Putamen (tissue), 1 donor: ENCODE measurements at places on chromosomes 2 and 18.

GRCh38 chr2:157898591-157898996 lies 22.5 kb upstream of the ACVR1 start:
- DNase-seq = no peak

GRCh38 chr2:240789501-240790369 lies 30.3 kb downstream of the KIF1A start:
- DNase-seq = no peak

DNA sequence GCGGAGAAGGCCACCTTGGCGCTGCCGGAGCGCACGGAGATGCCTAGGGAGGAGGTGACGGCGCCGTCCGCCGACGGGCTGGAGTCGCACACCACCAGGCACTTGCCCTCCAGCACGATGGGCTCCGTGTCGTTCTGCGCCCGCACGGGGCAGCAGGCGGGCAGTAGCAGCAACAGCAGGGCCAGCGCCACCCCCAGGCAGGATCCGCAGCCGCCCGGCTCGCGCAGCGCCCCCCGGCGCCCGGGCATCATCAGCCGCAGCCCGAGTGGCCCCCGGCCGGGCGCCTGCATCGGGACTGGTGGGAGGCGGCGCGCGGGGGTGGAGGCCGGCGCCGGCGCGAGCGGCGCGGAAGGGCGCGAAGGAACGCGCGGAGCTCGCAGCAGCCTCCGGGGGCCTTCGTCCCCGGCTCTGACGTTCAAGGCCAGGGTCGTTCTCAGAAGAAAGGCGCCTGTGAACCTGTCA lies 2.2 kb downstream of the CBLN2 start:
- no peak for DNase-seq

DNA sequence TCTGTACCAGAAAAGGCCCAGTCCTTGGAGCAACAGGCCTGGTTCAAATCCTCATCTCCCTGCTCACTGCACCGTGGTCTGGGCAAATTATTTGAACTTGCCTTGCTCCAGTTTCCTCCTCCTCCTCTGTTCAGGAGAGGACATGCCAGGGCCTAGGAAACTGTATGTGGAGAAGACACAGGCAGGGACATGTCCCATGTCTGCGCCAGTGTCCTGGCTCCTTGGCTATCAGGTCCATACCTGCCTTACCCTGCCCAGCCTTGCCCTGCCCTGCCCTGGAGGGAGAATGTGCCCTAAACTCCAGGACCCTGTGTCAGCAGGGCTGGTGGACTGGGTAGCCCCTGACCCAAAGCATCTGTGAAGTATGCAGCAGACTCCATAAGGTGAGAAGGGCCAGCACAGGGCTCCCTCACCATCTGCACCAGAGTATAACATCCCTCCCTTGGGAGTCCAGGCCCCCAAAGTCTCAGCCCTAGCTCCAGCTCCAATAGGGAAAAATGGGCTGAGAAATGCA lies 165.3 kb downstream of the GALNT1 start:
- DNase-seq = no peak

DNA sequence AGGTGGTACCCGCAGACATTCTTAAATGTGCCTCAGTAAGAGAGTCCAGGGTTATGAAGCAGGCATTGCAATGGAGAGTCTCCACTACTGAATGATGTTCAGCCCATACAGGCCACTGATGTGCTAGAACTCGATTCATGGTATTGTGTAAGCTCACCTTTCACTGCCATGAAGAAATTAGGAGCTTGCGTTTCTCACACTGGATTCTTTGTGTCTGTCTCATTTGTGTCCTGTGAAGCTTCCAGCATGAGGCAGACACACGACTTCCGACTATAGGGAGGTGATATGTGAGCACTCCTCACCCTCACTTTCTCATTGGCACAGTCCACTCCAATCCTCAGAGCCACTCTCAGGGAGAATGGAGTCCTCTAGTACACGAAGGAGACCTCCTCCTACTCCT lies 677.4 kb upstream of the RAB6C start:
- no peak for DNase-seq

DNA sequence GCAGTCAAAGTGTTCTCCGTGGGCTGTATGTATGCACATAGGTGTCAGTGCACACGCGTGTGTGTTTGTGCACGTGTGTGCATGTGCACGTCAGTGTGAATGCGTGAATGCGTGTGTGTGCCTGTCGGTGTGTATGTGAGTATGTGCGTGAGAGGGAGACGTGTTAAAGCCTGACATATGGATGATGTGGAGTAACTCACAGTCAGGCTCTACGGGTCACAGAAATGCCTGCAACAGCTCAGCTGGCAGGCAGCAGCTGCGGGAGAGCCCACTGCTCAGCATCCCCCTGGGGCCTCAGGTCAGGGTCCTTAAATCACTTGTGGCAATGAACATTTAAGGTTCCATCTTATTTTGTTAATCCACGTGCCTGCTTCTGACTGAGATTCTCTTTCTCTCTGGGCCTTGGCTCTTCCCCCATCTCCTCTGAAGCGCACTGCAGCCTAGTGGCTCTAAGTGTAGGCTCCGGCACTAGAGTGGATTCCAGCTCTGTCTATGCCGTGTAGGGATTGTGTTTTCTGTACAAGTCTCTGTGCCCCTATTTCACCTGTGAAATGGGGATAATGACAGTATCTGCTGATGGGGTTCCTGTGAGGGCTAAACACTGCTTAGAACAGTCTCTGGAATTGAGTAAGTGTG lies 63.0 kb downstream of the DYSF start:
- no peak for DNase-seq

DNA sequence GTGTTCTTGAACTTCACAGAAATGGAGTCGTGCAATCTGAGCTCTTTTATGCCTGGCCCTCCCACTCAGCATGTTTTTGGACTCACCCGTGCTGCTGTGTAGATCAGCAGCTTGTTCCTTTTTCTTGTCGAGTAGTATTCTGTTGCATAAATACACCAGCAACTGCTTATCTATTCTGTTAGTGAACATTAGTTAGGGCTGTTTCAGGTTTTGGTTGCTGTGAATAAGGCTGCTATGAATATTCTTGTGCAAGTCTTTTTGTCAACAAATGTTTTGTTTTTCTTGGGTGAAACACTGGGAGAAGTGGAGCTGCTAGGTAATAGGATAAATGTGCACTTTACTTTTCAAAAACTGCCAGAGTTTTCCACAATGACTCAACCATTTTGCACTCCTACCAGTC lies 15.3 kb upstream of the CIDEA start:
- no peak for DNase-seq

DNA sequence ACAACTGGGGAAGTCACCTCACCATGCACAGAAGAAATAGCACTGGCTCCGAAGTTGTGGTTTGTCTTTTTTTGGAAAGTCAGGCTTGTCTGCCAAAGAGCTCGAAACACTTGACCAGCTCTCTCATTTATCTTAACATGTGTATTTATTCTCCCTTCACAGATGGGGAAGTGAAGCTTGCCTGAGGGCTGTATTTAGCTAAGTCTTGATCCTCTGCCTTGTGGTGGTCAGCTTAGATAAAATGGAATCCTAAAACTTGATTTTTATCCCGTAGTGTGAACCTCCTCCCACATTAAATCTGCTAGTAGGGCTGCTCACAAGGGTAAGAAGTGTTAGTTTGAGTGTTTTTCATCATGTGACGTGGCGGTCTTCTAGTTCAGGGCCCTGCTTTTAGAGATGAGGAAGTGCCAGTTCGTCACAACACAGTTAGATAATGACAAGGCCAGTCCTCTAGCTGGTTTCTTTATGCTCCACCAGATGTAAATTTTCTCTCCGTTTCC lies 89.7 kb downstream of the TMEM247 start:
- DNase-seq = no peak

DNA sequence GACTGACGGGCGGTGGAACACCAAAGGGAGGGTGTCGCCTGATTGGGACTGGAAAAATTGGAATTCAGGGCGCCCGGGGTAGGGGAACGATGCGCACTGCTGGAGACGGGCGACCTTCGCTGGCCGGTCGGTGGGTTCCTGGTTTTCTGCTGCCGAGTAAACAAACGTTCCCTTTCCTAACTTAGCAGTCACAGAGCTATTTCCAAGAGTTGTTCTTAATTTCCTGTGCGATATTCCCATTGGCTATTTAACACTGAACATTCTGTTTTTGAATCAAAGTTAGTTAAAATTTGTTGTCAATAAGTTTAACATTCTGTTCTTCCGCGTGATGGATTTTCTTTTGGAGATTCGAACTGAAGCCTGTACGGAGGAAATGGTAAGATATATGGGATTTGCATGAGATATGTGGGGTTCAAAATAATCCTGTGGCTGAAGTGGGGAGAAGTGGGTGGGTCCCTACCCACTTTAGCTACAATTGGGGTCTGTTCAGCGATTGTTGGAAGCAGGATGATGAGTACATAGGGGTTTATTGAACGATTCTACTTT lies 862 bp downstream of the C18orf54 start:
- peak; percentile 12 for DNase-seq

GRCh38 chr2:150332383-150332782 lies 155.1 kb downstream of the RND3 start:
- no peak for DNase-seq

- DNase-seq = no peak
Observed at GRCh38 chr2:60661073-60661738, 94.9 kb upstream of the PAPOLG start.

DNA sequence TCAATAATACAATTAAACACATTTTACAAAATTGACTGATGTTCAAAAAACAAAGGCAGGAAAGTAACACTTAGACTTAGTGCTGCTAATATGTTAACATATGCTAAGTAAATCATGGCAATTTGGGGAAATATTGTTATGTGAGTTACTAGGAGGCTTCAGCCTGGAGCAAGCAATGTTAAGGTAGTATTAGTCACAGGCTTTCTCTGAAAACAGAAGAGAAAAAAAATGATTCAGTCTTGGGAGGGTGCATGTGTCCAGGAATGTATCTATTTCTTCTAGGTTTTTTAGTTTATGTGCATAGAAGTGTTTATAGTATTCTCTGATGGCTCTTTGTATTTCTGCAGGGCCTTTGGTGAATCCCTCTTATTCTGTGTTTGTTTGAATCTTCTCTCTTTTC lies 345.8 kb upstream of the TFPI start:
- no peak for DNase-seq

DNA sequence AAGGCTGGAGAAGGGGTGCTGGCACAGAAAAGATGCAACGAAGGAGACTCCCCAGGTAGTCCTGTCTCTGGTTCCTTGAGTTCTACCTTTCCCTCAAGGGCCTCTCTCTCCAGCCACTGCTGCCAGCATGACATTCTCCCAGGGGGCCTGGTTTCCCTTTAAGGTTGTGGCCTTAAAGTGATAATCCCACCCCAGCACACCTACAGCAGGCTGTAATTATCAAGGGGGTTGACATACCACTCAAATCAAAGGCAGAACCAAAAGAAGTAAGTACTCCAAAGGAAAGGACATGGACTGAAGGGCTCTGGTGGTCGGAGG lies 127.4 kb upstream of the MSH6 start:
- no peak for DNase-seq

DNA sequence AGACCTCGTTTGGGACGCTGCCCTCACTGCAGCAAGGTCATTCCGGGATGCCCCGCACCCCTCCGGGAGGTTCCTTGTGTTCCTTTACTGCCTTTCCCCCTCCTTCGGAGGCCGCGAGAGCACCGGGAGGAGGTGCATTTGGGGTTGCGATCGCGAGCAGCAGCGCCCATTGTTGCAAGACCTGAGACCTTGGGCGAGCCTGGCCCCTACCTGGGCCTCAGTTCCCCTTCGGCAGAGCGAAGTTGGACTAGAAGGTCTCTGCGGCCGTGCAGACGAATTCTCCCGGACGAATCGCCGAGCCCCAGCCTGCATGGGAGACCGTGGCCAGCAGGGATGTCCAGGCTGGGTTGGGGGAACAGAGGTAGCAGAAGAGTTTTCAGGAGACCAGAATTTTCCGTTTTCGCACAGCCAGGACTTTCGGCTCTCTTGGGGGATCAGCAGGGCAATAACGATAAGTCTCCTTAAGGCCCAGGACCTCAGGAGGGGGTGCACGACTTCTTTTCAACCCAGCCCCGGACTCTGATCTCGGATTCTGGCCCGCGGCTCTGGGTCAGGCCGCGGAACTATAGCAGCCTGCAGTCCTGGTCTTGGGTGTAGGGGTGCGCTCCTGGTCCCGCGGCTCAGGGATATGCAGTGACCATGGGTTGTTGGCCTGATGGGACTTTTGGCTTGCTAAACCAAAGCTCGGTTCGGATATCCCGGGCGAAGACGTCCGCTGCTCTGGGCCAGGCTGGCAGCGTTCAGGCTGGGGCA lies 2.8 kb downstream of the GDF7 start:
- no peak for DNase-seq

- DNase-seq = no peak
Observed at GRCh38 chr2:182133195-182133891, 147.7 kb downstream of the PPP1R1C start.

DNA sequence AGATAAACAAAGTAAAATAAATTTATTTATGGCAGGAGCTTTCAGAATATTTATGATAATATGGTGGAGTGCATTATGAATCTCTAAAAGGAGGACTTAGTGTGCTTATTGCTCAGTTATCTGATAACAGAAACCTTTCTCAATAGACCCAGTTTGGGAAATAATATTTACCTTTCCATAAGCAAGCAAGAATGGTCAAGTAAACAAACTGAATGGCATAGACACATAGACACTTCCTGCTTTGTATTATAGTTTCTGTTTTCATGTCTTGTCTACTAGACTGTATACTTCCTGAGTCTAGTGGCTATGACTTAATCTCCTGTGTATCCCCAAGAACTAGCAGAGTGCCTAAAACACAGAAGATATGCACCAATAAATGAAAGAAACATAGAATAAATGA lies 87.8 kb downstream of the UPP2 start:
- no peak for DNase-seq

DNA sequence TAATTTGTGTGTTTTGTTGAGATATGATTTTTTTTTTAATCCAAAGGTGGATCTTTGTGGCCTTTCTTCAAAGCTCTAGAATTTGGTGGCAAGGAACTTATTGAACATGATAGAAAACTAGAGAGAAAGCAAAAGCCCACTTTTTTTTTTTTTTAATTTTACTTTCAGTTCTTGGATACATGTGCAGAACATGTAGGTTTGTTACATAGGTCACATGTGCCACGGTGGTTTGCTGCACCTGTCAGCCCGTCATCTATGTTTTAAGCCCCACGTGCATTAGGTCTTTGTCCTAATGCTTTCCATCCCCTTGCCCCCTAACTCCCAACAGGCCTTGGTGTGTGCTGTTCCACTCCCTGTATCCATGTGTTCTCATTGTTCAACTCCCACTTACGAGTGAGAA lies 135.9 kb downstream of the RHBDD1 start:
- no peak for DNase-seq

GRCh38 chr18:59537579-59537978 lies 159.6 kb downstream of the CCBE1 start:
- DNase-seq = no peak

DNA sequence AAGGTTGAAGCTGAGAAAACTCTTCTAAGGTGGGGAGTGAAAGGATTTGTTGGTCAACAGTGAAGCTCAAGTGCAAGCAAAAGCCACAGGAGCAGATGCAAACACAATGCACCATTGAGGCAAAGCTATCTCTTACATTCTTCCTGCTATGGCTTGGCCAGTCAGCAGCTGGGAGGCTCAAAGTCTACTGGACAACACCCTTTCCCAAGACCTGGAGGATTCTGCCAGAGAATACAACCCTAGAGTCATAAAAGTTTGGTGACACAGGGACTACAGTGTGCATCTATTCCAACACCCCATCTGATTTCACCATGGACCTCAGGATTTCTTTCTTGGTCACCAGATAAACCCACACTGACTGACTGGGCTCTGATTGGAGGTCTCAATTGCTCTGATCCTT lies 342.0 kb downstream of the HRH4 start:
- no peak for DNase-seq
